ENCODE measurements at places on chromosomes 13 and 19.

GRCh38 chr19:12721656-12722565 lies 1.8 kb downstream of the TNPO2 start:
- peak; percentile 83 for DNase-seq

DNA sequence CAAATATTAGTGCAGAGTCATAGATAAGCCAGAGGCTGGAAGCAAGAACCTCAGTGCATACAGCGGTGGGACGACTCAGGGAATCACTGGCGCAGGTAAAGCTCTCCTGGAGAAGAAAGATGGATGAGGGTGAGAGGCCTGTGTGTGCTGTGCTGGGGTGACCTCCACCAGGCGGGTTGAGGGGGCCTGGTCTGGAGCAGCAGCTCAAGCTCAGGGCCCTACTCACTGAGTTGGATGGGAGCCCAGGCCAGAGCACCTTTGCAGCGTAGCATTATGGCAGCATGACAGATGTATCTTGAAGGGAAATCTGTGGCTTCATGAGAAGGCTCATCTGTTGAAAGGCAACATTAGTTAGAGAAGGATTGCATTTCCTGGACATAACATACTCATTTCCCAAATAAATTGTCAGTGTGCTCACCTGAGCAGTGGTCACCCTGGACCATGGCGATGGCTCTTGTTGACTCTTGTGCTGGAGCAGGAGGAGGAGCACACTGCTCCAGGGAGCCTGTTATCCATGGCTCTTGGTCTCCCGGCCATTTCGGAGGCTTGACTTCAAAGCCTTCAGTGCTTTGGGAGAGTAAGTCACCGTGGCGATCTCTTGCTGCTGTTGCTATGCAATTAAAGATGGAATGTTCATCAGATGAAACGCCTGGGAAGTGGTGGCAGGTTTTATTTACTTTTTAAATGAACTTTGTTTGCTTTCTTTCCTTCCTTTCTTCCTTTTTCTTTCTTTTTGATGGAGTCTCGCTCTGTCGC lies 25.0 kb downstream of the HNRNPM start:
- DNase-seq: no peak

GRCh38 chr19:33624586-33624985 lies 2.8 kb downstream of the CHST8 start:
- DNase-seq: no peak

GRCh38 chr13:29436721-29437280 lies 158.7 kb downstream of the SLC7A1 start:
- DNase-seq: no peak

DNA sequence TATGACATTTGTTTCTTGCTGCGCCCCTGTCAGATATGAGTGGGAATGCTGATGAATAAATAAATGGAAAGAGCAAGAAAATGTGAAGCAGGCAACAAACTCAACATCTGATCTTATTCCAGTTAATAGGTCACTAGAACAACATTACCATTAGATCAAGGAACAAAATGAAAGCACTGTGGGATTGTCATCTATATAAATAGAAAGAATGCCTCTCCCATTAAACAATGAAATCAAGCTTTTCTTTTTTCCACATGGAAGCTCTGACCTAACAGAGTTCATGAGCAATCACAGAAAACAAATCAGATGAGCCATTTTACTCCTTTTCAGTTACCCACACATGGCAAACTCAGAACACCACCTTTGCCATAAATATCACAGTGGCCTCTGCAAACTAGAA lies 354.8 kb downstream of the SUCLA2 start:
- DNase-seq: no peak

DNA sequence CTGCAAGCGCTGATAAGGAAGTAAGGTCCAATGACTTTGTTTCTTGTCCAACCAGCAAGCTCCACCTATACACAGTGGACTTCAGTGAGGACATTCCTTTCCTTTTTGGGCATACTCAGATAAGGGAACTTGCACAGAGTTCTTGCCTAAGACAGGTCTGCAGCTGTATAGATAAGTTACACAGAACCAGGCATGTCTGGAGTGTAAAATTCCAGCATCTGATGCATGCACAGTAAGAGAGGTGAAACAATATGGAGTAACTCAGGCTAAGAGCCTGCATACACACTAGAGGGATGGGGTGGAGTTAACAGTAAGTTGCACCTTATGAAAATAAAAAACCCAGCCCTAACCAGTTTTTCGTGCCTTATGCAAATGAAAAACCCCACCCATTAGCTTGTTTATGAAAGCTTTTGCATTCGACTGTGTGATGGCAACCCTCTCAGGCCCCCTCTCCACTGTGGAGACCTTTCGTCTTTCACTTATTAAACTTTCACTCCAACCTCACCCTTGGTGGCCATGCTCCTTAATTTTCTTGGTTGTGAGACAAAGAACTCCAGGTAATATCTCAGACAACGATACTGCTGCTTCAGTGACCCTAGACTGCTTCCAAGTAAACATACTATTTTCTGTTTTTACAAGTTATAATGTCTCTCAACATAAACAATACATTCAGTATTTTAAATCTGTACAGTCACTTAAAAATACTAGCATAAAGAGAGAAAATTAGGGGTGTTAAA lies 2859.0 kb upstream of the PCDH20 start:
- DNase-seq: no peak

DNA sequence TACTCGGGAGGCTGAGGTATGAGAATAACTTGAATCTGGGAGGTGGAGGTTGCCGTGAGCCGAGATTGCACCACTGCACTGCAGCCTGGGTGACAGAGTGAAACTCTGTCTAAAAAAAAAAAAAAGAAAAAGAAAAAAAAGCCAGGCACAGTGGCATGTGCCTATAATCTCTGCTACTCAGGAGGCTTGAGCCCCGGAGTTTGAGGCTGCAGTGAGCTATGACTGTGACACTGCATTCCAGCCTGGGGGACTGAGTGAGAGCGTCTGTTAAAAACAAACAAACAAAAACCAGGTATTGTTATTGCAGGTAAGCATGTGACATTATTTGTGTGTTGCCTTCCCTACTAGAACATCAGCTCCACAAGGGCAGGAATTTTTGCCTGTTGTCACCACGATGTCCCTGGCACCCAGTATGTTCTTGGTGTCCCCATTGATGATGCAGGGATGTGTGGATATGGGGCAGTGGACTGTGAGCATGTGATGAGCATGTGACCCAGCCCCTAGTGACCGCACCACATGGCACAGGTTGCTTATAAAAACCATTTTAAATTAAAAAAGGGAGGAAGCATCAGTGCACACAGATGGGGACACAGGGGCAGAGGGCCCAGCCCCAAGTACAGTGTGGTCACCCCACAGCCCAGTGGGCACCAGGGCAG lies 1.6 kb upstream of the KANK2 start:
- DNase-seq: peak; percentile 60

DNA sequence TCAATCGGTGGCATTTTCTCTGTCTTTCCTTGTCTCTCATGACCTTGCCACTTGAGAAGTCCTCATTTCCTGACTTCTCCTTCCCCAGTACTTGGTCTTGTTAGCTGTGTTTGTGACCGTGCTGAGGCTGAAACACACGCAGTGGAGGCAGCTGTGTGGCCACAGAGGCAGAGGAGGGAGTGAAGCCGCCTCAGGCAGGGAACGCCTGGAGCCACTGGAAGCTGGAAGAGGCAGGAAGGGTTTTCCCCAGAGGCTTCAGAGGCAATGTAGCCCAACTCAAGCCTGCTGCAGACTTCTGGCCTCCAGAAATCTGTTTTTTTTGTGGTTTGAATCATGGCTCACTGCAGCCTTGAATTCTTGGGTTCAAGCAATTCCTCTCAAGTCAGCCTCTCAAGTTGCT lies 29.2 kb upstream of the ARGLU1 start:
- peak; percentile 79 for DNase-seq

DNA sequence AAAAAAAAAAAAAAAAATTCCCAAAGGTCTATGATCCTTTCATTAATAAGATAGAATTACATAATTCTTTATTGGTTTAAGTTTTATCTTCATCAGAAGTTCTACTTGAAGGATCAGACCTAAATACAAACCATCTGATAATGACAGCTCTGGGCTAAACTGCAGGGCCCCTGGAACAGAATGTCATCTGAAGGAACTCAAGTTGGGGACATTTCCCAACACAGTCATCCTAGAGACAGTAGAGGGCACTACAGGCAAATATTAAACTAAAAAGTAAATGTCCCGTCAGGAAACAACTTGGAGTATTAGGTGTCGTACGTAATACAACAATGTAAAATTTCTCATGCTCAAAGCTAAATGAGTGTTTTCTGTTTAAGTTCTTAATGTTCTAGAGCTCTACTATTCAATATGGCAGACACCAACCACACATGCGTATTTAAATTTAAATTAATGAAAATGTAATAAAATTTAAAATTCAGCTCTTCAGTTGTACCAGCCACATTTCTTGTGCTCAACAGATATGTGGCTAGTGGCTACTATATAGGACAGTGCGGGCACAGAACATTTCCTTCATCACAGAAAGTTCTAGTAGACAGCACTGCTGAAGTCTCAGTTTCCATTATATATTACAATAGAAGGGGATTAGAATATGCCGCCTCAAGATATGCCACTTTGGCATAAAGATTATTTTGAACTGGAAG lies 21.8 kb upstream of the NAXD start:
- DNase-seq: no peak

GRCh38 chr19:55643003-55643886 lies at the start of gene ZNF581:
Gene ZNF581 (plus strand): TSS chr19:55643649. CDS start chr19:55644572, 923 bp downstream.
- DNase-seq: peak; percentile 84

DNA sequence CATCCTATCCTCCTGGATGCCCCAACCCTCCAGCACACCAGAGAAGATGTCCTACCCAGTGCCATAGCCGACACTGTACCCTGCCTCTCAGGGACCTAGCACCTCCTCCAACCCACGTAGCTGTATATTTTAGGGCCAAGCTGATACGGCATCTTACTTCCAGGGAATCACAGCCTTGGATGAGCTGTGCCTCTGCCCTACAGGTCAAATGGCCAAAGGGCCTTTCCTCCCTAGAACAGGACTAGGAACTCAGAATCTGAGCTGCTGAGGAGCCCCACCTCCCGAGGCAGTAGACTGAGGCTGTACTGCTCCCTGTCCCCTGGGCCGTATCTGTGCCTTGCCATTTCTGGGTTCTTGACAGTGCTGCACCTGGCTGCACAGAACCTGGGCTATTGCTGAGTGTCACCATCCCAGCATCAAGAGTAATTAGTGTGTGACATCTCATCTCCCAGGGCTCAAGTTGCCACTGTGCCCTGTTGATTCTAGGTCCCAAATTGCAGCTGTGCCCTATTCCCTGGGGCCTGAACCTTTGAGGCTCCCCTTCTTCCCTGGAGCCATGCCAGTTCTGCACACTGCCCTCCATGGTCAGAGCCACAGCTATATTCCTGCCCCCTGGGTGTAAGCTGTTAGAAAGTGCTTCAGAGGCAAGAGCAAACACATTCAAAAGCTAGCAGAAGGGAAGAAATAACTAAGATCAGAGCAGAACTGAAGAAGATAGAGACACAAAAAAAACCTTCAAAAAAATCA lies 41.0 kb downstream of the VWA8 start:
- no peak for DNase-seq

- DNase-seq: no peak
These were observed 53.6 kb downstream of the DGKH start for GRCh38 chr13:42101821-42102585.

- DNase-seq: no peak
These were observed 30.7 kb downstream of the PDS5B start for GRCh38 chr13:32616883-32617511.

DNA sequence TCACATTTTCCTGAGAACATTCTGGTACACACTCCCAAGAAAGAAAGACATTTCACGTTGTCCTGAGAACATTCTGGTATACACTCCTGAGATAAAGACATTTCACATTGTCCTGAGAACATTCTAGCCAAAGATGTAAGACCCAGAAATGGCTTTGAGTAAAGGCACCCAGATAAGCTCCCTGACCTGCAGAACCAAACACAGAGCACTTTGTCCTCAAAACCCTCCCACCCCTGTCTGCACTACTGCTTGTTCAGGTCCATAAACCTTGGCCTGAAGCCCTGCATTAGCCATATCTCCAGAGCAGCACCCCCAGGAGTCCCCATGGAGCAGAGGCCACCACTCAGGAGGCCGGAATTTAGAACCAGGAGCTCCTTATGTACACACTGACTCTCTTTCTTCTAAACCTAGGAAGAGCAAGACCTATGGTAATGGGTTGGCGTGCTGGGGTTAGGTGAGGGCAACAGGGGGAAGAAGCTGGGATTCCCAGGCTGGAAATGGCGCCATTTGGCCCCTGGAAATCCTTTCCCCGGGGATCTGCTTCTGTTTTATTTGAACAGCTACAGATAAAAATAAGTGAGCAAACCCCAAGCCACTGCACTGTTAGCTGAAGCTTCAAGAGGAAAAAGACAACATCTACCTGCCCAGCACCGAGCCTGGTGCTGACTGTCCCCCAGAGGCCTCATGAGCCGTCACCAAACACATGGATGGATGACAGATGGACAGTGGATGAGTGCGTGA lies 13.7 kb downstream of the GAS6 start:
- DNase-seq: no peak

- no peak for DNase-seq
These were observed 12.3 kb downstream of the ATP7B start for GRCh38 chr13:51998723-51999509.

DNA sequence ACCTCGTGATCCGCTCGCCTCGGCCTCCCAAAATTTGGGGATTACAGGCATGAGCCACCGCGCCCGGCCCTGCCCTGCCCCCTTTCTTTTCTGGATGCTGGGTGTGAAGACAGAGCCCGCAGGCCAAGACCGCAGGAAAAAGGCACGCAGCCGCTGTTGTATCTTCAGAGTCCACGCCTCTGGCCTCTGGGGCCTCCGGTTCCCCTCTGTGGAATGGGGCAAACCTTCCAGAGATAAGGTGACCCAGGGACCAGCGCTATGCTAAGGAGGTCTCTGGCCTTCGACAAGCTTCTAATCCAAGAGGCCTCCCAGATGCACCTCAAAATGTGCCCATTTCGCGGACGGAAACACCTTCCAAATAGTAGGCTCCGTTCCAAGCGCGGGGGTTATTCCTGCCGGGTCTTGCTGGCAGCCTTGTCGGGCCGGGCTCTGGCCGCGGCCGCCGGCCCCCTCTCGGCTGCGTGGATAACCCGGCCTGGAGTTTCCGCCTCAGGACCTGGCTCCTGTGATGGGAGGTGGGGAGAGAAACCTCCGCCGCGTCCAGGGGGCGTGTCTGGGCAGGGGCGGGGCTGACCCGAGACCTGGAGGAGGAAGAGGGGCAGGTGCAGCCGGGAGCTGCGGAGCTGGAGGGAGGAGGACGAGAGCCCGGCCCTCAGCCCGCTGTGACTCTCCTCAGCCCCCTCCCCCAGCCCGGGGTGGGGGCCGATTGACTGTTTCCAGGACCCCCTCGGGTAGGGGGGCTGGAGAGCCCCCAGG lies 13.1 kb downstream of the TJP3 start:
- DNase-seq: peak; percentile 83

DNA sequence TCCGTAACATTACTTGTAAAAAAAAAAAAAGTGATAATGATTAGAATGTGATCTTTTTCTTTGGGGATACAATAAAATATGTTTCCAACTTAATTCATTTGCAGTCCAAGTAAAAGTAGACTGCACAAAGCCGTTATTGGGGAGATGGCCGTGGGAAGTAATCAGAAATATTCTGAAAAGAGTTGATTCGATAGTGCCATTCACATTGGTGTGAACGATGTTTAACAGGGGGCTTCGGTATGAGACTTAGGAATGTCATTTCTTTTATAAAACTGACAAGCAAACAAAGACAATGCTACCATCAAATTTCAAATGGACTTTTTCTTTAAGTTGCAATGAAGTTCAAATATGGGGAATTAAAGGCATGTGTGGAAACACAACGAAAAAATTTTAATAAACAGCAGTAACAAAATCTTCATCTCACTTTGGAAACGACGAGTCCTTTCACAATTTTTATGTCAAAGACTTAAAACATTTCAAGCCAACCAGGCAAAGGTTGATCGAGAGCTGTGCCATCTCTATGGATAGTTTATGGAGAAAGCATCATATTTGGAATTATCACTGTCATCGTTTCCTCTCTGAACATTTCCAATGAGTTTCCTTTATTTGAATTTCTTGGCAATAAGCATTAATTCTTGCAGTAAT lies 1.7 kb upstream of the ZIC5 start:
- DNase-seq: no peak

Data from Right ventricle myocardium inferior (tissue), 1 donor.